ENCODE measurements at places on chromosomes 1 and 21. TPM values are rescaled to one million over a fixed set of nuclear protein-coding genes. Genes with fewer than 3 reads are reported as not detected.

Gene L1TD1
- polyA plus RNA-seq, result not detected

- no peak for DNase-seq
These were observed 44.5 kb downstream of the DDR2 start for GRCh38 chr1:162676750-162677149.

Gene FAM72B
- 0.30 TPM for polyA plus RNA-seq

DNA sequence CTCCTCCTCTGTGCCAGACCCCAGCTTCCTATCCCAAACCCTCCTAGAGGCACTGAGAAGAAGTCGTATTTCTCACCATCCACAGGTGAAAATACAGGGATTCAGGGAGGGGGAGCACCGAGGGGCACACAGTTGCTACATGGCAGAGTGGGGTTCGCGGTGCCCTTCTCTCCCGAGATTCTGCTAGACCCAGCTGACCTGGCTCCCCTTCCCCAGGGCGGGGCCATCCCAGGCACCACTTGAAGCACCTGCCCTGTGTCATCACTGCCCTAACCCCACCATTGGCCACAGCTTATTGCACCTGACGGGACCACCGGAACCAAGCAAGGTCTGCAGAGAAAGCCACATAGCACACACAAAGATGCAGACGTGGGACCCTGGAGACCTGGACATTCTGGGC, 30.5 kb downstream of the SDC3 start:
- no peak for DNase-seq

Gene BATF3
- polyA plus RNA-seq, result 7.4 TPM
